ENCODE measurements at places on chromosomes 12 and 14. TPM values are rescaled to one million over a fixed set of nuclear protein-coding genes. Genes with fewer than 3 reads are reported as not detected.

DNA sequence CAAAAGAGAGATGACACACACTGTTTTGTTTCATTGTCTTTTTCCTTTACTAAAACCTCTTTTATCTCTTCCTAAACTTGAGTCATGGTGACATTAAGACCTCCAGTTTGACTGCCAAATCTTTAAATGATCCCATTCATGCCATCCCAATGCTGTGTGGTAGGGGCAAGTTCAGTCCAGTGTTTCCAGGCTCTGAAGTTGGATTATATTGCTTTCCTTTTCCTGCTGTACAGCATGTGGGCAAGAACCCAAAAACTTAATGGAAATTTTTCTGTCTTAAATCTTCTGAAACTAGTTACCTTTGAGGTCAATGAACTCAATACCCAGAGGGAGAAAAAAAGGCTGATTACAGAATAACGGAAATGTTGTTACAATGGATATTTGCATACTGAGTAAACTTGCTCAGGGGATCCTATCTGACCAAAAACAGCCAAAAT, 187.1 kb upstream of the FAR2 start:
- no peaks in the 10 kb centered on the region for H3K36me3 ChIP-seq
- no peaks in the 10 kb centered on the region for H3K27me3 ChIP-seq
- no peaks in the 10 kb centered on the region for H3K4me1 ChIP-seq
- H3K27ac ChIP-seq, result no peak overlapping the region

DNA sequence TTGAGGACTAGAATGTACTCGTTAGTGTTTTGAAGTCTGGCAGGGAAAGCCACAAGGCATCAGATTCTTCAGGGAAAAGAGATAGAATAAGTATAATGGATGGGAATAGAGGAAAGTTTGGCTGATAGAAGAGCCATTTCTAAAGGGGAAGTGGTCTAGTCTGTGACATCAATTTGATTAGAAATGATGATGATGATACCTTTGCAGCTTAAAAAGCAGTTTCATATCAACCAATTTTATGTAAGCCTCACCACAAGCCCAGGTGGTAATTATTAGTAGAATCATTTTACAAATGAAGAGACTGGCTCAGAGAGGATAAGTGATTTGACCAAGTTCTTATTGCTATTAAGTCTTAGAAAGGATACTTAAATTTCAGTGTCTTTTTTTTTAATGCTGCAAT, 2.9 kb downstream of the RNF212B start:
- H3K36me3 ChIP-seq, result no peaks in the 10 kb centered on the region
- H3K4me3 ChIP-seq, result no peak overlapping the region
- H3K4me1 ChIP-seq, result no peaks in the 10 kb centered on the region
- no peaks in the 10 kb centered on the region for H3K27me3 ChIP-seq
- no peak for DNase-seq
- H3K27ac ChIP-seq, result no peak overlapping the region

DNA sequence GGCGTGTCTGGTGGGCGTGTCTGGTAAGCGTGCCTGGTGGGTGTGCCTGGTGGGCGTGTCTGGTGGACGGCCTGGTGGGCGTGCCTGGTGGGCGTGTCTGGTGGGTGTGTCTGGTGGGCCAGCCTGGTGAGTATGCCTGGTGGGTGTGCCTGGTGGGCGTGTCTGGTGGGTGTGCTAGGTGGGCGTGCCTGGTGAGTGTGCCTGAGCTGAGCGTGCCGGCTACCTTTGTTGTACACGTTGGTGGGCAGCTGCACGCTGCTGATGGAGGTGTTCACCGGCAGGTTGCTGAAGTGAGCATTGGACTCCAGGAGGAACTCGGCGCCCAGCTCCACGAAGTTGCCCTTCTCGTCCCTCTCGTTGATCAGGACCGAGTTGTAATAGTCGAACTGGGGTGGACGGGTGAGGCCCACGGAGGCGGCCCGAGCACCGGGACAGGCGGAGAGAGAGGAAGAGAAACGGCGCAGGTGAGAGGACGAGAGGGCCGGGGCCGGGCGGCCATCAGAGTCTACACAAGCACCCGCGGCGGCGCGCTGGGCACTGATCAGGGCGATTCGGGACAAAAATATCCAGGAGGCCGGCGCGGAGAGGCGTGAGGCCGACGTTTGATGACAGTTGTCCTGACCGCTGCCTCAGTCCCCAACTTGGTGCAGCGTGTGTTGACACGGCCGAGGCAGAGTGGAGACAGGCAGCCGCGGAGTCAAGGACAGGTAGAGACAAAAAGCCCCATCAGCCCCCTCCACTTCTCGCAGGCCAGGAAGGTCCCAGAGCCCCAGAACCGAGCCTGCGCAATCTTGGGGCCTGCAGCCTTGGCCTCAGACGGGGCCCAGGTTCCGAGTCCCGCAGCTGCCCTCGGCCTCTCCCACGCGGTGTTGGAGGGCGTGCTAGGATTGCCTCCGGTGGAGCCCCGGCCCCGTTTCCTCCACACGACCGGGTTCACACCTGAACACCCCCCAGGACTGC, 10.5 kb downstream of the CACNA2D4 start:
- H3K4me3 ChIP-seq, result no peak overlapping the region
- DNase-seq, result no peak
- H3K36me3 ChIP-seq, result no peaks in the 10 kb centered on the region
- no peaks in the 10 kb centered on the region for H3K4me1 ChIP-seq

GRCh38 chr14:93991649-93992048, 5.5 kb upstream of the CCDC197 start:
- no peak for DNase-seq
- H3K36me3 ChIP-seq, result no peaks in the 10 kb centered on the region
- H3K4me1 ChIP-seq, result no peaks in the 10 kb centered on the region
- H3K27me3 ChIP-seq, result peaks cover 4% of the 10 kb centered on the region
- H3K4me3 ChIP-seq, result no peak overlapping the region

LAG3 gene
- polyA plus RNA-seq, result 0.09 TPM

LETMD1 gene
- polyA plus RNA-seq, result 38.1 TPM

- no peak overlapping the region for H3K4me3 ChIP-seq
- H3K27ac ChIP-seq, result no peak overlapping the region
- no peak for DNase-seq
- H3K36me3 ChIP-seq, result no peaks in the 10 kb centered on the region
- no peaks in the 10 kb centered on the region for H3K4me1 ChIP-seq
These were observed 199.1 kb upstream of the LHX5 start for GRCh38 chr12:113670742-113671141.

FGF23 gene
- polyA plus RNA-seq, result not detected

DNA sequence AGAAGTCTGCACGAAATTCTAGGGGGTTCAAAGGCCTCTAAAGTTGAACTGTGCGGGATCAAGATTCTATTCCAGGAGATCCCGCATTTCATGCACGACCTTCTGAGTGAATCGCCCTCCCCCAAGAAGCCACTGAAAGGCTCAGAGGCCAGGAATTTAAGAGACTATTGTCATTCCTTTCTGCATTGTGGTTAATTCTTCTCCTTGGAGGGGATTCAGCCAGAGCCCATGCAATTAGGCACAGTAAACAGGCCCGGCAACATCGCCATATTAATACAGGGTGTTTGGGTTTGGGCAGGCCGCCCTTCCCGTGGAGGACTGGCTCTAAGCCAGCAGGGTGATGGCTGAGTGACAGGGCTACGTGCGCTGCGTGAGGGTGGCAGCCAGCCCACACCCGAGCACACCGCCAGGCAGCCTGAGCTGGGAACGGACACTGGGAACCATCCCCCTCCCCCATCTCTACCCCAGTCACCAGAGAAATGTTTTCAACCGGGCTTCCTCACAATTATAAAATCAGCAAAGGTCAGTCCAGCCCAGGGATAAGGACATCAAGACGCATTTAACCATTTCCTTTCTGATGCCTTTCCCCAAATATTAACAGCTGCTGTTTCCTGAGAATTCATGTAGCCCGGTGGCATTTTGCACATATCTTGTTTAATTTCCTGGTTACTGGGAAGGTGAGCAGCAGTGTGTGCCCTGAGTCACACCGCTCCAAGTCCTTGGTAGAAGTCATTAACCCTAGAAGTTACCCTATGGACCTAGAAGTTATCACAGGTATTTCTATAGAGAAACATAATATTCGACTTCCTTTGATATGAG, 12.5 kb downstream of the EGLN3 start:
- no peaks in the 10 kb centered on the region for H3K36me3 ChIP-seq
- no peak overlapping the region for H3K4me3 ChIP-seq
- peak; percentile 10 for DNase-seq
- H3K27ac ChIP-seq, result no peak overlapping the region
